ENCODE measurements at places on chromosomes 4 and X. TPM values are rescaled to one million over a fixed set of nuclear protein-coding genes. Genes with fewer than 3 reads are reported as not detected.

The AR gene
- 4.8 TPM for polyA plus RNA-seq

The SYP gene
- polyA plus RNA-seq = 8.3 TPM

The SMARCA1 gene
- 30.0 TPM for polyA plus RNA-seq

The PRDX4 gene
- 85.4 TPM for polyA plus RNA-seq

The MBNL3 gene
- polyA plus RNA-seq = 11.5 TPM

The DSPP gene
- not detected for polyA plus RNA-seq

The SLC9B1 gene
- polyA plus RNA-seq = 0.61 TPM

The SMIM10 gene
- polyA plus RNA-seq = 26.6 TPM

The RHOXF2 gene
- not detected for polyA plus RNA-seq

The UGT2B15 gene
- 0.08 TPM for polyA plus RNA-seq

The FHIP1A gene
- 1.2 TPM for polyA plus RNA-seq

The ZNF630 gene
- 3.2 TPM for polyA plus RNA-seq

The IDH3G gene
- polyA plus RNA-seq = 67.4 TPM

The N4BP2 gene
- 2.5 TPM for polyA plus RNA-seq

The CENPE gene
- 0.66 TPM for polyA plus RNA-seq

- no peak for DNase-seq
Measured at GRCh38 chrX:24487571-24487970, 22.5 kb downstream of the PDK3 start.

- DNase-seq = no peak
Measured at GRCh38 chr4:75702919-75703411, 21.4 kb upstream of the USO1 start.

DNA sequence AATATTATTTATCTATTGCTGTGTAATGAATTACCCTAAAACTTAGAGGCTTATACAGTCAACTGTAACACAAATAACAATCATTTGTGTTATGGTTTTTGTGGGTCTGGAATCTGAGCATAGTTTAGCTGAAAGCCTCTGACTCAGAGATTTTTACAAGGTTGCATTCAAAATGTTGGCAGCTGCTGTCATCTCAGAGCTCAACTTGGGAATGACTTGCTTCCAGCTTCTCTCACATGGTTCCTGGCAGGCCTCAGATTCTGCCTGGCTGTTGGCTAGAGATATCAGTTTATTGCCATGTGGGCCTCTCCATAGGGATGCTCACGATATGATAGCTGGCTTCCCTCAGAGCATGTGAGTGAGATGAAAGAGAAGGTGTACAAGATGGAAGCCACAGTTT is 70.2 kb upstream of the BRWD3 start:
- DNase-seq = no peak

- DNase-seq = no peak
Measured at GRCh38 chr4:76897536-76898384, at the start of gene SOWAHB. TSS of gene SOWAHB (minus strand) at chr4:76898144. CDS start at chr4:76897849, 295 bp downstream.

DNA sequence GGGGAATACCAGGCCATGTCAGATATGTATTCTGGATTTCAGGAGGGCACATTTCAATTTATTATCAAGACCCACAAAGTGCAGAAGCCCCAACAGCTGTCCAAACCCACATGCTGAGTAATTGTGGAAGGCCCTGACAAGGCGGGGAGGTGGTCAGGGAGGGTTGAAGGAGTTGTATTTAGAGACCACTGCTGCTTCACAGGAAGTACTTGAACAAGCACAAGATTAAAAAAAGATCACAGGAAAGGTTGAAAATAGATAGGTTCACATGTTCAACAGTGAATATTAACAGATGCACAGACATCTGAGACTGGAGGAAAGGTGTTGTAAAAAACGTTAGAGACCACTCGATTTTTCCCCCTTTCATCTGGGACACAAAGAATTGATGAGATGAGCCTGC is 17.9 kb downstream of the ATP8A1 start:
- DNase-seq = no peak

DNA sequence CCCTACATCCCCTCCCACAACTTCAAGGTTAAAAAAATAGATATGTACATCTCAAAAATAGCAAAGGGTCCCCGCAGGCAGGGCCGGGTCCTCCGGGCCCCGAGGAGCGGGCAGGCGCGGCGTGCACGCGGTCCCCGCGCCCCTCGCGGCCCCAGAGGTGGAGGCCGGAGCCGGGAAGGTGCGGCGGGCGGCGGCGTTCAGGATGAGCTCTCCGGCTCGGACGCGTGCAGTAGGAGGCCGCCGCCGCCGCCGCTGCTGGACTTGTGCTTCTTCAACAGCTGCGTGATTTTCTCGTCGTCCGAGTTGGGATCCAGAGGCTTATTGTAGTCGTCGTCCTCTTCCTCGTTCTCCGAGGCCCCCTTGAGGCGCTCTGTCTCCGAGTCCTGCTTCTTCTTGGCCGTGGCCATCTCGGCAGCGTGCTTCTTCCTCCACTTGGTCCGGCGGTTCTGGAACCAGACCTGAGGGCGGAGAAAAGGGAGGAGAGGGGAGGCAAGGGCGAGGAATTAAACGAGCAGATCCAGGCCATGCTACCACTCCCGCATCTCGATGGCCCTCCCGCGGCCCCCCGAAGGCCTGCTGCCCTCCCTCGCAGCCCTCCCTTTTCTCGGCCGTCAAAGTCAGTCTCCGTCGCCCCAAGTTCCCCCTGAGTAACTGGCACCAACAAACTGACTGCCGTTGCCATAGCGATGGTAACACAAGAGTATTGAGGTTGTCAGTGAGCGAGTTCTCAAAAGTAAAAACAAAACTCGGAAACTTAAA is 5.8 kb downstream of the NKX6-1 start:
- DNase-seq = no peak

- DNase-seq = no peak
Measured at GRCh38 chr4:118154649-118155048, 120.4 kb downstream of the NDST3 start.

DNA sequence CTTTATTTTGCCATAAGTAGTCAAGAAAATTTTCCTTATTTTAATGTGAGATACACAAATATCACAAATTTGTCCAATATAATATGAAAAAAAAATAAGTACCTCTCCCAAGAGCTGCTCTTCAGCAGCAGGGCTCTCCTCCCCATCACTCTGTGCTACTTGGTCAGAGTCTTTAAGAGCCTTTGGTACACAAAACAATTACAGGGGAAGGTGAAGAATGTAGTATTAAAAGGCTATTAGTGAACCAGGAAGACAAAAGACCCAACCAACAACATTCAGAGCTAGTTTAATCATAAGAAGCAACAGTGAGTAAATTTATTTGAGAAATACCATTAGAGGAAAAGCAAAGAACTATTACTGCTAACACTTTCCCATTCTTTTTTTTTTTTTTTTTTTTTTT is 29.4 kb downstream of the SEC31A start:
- no peak for DNase-seq

DNA sequence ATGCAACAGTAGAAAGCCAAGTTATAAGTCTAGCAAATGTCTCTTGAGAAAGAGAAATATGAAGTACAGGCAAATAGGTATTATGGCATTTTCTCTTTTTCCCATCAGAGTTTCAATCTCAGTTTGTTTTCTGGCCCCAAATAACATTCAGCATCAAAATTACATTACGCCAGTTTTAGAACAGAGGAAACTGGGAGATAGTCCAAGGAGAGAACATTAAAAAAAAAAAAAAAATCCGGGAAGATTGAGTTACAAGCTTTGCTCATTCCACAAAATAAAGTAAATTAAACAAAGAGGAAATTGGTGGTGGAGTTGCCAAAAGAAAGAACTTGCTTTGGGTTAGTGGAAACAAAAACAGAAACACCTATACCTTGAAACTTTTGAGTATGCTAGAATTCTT is 50.4 kb upstream of the IL13RA2 start:
- DNase-seq = no peak

GRCh38 chrX:73525928-73526690 is 36.9 kb upstream of the CHIC1 start:
- DNase-seq = no peak

- DNase-seq = no peak
Measured at GRCh38 chr4:141625023-141625422, 11.4 kb upstream of the IL15 start.

DNA sequence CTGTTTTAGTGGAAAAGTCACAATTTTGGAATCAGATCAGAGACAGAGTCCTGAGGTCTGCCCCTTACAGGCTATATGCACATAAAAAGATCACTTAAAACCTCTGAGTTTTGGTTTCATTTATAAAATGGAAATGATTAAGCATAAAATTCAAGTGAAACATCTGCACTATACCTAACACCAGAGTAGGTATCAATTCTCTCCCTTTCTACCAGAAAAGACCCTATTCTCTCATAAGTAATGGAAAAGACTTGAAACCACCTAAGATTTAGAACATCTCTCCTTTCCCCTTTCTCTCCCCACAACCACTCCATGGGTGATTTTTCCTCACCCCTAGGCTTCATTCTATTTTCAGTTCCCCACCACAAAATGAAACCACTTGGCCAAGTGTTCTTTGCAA is 907 bp downstream of the LHFPL1 start:
- DNase-seq = no peak

DNA sequence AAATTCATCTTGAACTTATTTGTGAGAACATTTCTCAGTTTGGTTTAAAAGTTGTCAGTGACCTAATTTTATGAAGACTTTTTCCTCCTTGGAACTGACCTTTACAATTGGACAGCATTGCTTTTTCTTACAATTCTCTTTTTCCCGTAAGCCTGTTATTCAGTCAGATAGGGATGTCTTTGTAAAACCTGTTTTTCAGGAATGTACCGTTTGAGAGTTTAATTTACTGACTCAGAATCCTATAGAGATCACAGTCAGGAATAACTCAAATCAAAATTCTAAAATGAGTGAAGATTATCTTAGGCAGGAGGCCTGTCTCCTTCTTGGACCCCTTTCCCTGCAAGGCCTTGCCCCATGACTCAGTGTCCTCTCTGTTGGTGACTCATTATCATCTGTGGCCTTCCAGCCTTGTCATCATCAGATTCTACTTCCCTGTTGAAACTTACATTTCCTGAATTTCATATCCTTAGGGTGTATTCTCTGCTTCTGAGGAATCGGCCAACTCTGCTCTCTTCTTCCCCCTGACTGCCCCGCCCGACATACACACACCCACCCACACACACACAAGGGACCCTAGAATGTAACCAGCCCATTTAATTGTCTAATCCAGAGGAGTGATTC is 99.8 kb downstream of the ARHGAP10 start:
- DNase-seq = no peak

DNA sequence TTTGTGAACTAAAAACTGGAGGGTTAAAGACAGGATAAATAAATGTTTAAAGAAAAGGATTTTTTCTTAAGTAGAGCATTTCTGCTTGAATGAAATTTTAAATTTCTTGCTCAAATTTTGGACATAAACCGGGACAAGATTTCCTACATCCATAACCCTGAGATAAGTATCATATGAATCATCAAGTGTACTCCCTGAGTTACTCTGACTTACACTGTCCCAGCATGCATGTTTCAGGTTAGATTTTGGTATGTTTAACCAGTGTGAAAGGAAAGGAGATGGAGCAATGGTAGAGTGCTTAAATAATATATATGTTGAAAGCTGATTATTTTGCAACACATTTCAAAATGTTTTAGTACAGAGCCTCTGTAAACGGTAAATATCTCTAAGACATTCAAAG is 175.2 kb downstream of the ADGRL3 start:
- no peak for DNase-seq

- no peak for DNase-seq
Measured at GRCh38 chr4:60605646-60606354, 594.3 kb upstream of the ADGRL3 start.

DNA sequence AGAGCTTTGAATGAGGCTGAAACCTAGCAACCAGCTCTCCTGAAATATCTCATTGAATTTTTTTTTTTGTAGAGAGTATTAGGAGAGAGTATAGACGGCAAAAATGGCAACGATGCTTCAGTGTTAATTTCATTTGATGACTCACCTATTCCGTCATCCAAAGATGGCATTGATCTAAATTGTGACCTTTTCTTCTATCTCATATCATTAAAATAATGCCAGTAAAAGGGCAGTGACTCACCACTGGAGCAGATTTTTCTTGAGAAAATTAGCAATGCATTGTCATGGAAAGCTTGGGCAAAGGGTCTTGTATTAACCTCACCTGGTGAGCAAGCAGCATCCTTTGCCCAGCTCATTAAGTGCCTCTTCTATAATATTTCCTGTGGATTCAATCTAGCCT is 19.6 kb downstream of the VMA21 start:
- no peak for DNase-seq

DNA sequence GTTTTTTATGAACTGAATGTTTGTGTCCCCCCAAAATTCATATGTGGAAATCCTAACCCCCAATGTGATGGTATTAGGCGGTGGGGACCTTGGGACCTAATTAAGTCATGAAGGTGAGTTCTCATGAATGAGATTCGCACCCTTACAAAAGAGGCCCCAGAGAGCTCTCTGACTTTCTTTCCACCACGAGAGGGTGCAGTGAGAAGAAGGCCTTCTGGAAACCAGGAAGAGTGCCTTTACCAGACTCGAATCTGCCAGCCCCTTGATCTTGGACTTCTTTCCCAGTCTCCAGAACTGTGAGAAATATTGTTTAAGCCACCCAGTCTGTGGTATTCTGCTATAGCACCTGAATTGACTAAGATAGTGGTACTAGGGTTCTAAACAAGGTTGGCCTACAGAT is 40.8 kb downstream of the STK26 start:
- DNase-seq = no peak

GRCh38 chrX:82219129-82219528 is 1017.2 kb downstream of the SH3BGRL start:
- DNase-seq = no peak

- DNase-seq = no peak
Measured at GRCh38 chrX:47446431-47446830, 36.6 kb downstream of the ZNF41 start.

GRCh38 chr4:147465461-147465860 is 15.4 kb upstream of the EDNRA start:
- no peak for DNase-seq

DNA sequence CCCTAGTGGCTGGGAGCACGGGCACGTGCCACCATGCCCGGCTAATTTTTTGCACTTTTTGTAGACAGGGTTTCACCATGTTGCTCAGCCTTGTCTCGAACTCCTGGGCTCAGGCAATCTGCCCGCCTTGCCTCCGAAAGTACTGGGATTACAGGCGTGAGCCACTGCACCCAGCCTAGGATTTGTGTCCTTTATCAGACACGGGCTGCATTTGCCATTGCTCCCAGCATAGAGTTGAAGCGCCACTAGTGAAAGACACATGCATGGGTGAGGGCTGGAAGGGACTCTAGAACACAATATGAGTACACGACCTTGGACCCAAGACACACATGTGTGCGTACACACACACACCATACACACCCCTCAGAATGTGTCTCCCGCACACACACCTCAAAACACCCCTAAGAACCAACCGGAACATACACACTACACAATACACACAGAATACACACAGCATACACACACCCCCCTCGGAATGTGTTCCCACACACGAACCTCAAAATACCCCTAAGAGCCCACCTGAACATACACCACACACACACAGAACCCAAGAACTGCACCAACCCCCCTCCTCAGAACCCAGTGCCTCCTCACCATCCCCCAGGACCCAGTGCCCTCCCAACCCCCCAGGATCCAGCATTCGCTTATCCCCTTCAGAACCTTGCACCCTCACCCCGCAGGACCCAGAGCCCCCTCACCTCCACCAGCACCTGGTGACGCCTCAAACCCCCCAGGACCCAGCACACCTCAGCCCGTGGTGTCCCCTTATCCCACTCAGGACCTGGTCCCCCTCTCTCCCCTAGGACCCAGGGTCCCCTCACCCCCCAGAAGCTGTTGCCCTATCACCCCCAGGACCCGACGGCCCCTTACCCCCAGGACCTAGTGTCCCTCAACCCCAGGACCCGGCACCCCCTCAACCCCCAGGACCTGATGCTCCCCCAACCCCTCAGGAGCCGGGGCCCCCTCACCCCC is 1.0 kb downstream of the TNIP2 start:
- DNase-seq = no peak

GRCh38 chr4:151921811-151922210 is 161.0 kb upstream of the GATB start:
- no peak for DNase-seq

All from urinary bladder (tissue), 4 donors.